ENCODE measurements at places on chromosomes 12 and 14.

- no peak for DNase-seq
These were observed 159.9 kb downstream of the ADAMTS20 start for GRCh38 chr12:43392116-43392515.

GRCh38 chr14:75626396-75626795 is 34.3 kb downstream of the ERG28 start:
- DNase-seq = no peak

DNA sequence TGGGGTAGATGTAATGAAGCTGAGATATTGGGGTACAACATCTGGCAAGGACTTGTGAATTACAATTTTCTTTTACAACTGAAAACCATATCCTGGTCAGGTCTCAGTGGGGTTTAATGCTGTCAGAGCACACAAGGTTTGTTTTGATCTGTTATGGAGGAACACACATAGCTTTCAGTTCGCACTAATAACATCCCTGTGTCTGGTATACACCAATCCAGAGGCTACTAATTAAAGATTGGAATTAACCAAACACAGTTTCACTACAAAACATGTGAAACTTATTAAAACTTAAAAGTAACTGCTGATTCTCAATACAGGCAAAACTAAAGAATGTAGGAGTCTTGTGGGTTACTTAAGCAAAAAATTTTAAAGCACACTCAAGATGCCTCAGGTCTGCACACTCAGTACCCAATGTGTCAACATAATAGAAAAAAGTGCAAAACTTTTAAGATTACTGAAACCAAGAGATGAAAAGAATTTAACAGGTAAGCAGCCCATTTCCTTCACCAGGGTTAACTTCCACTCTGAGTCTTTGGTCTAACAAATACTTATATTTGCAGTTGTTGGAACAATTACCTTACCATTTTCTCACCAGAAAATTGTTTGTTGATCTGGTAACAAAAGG is 77.4 kb downstream of the LLPH start:
- DNase-seq = no peak

- DNase-seq = no peak
These were observed 14.0 kb downstream of the TAMALIN start for GRCh38 chr12:52020539-52021336.

GRCh38 chr14:105026802-105027563 is 6.1 kb upstream of the CDCA4 start:
- no peak for DNase-seq
